Chondrocyte (in vitro differentiated cells): ENCODE measurements at places on chromosomes 3 and 15. TPM values are rescaled to one million over a fixed set of nuclear protein-coding genes. Genes with fewer than 3 reads are reported as not detected.

DNA sequence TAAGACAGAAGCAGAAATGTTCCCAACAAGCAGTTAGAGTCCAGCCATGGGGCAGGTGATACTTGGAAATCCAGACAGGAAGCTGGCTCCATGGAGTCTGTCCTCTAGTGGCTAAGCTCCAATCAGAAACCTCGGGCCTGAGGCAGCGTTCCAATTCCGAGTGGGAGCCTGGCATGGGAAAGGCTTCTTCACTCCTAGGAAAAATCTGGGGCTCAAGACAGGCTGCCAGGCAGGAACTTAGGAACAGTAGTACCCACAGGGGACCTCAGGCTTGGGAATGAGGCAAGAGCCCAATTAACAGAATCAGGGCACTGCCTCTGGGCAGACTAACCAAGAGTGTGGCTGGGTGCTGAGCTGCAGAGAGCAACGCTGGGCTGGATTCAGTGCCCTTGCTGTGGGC, 6.2 kb upstream of the ATP13A4 start:
- no peak for DNase-seq
- H3K36me3 ChIP-seq = no peaks in the 10 kb centered on the region
- H3K4me1 ChIP-seq = no peaks in the 10 kb centered on the region
- peaks cover 10% of the 10 kb centered on the region for H3K27me3 ChIP-seq
- no peak overlapping the region for H3K4me3 ChIP-seq

Gene SLC12A1
- total RNA-seq = not detected in 3 replicates

Gene SEMA7A
- total RNA-seq = 1.1 to 3.3 TPM (median 2.3 TPM) in 3 replicates

- peaks cover 25% of the 10 kb centered on the region for H3K4me1 ChIP-seq
- H3K27me3 ChIP-seq = no peaks in the 10 kb centered on the region
- no peak overlapping the region for H3K27ac ChIP-seq
These were observed 16.2 kb downstream of the MB21D2 start for GRCh38 chr3:192901435-192901834.

DNA sequence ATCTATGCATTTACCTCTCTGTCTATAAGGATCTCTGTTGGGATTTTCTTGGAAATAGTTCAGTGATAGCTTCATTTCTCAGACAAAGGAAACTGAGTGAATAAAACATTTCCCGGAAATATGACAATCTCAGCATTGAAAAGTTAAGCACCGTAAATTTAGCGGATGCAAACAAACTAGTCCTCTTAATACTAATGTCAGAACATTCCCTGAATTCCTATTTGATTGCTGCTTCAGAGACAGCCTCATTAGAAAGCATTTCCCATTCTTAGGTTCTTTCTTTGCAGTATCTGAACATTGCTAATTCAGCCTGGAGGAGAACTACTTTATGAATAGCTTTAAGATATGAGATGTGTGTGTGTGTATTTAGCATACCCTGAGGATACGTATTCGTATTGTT, 101.3 kb downstream of the NR2F2 start:
- peaks cover 3% of the 10 kb centered on the region for H3K27me3 ChIP-seq
- no peak overlapping the region for H3K4me3 ChIP-seq
- H3K27ac ChIP-seq = no peak overlapping the region
- no peak for DNase-seq

DNA sequence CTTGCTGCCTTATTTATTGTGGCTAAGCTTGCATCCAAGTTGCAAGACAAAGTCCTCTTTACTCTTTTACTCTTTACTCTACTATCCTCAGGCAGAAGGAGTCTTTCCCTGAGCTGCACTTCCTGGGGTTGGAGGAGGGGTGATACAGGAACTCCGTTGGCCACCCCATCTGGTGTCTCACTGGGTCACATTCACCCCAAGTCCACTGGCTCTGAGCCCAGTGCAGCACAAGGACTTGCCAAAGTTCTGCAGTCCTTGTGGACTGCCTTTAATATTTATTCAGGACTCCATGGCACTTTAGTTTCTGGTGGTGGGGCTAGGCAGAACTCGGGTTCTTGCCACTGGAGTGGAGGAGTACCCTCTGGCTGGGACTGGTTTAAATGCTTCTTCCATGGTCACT, 165.4 kb upstream of the KCNH8 start:
- H3K27me3 ChIP-seq = no peaks in the 10 kb centered on the region
- H3K36me3 ChIP-seq = no peaks in the 10 kb centered on the region
- H3K4me3 ChIP-seq = no peak overlapping the region
- DNase-seq = no peak
- no peaks in the 10 kb centered on the region for H3K4me1 ChIP-seq

DNA sequence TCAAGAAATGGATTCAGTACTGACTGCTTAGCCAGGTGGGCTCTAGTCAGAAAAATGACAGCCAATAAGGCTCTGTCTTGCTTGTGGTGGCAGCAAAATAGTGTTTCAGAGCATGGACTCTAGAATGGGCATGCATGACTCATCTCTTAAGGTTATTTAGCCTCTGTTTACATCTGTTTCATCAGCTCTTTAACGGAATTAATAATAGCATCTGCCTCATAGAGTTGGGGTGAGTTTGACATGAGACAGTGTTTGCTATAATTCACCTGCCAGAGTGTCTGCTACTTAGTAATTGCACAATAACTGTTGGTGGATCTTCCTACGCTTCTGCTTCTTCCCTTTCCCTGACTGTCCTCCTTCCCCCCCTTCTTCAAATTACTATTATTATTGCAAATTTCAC, 350.4 kb upstream of the SEMA6D start:
- no peak for DNase-seq
- no peaks in the 10 kb centered on the region for H3K36me3 ChIP-seq
- no peak overlapping the region for H3K4me3 ChIP-seq

DNA sequence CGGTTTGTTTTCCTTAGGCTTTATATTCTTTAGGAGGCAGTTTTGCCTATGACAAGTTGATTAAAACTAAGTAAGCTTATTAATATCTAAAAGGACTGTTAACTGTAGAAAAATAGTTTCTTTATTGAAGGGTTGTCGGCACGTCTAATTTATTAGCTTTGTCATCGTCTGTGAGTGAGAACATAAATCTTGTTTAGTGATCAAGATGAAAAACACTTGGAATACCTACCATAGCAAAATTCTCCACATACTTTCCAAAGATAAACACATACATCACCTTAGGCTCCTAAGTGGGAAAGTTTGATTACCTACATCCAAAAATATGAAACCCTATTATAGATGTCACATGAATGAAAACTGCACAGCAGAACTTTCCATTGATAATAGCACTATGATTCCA, 139.1 kb upstream of the BNIP2 start:
- H3K4me1 ChIP-seq = peaks cover 3% of the 10 kb centered on the region
- H3K36me3 ChIP-seq = no peaks in the 10 kb centered on the region
- no peak overlapping the region for H3K27ac ChIP-seq
- peaks cover 3% of the 10 kb centered on the region for H3K27me3 ChIP-seq
- DNase-seq = no peak

- DNase-seq = no peak
- no peak overlapping the region for H3K27ac ChIP-seq
- no peak overlapping the region for H3K4me3 ChIP-seq
- H3K36me3 ChIP-seq = no peaks in the 10 kb centered on the region
- H3K27me3 ChIP-seq = peaks cover 4% of the 10 kb centered on the region
These were observed 62.1 kb upstream of the CRBN start for GRCh38 chr3:3241596-3241995.

Gene STRC
- 0.20 to 0.87 TPM (median 0.85 TPM) in 3 replicates for total RNA-seq

- no peak overlapping the region for H3K27ac ChIP-seq
- no peak overlapping the region for H3K4me3 ChIP-seq
- H3K27me3 ChIP-seq = peaks cover 57% of the 10 kb centered on the region
- no peak for DNase-seq
- no peaks in the 10 kb centered on the region for H3K36me3 ChIP-seq
- H3K4me1 ChIP-seq = no peaks in the 10 kb centered on the region
These were observed 12.1 kb downstream of the FEZF2 start for GRCh38 chr3:62361261-62361660.

GRCh38 chr3:188059351-188059750, 94.6 kb upstream of the LPP start:
- H3K27ac ChIP-seq = no peak overlapping the region
- no peaks in the 10 kb centered on the region for H3K36me3 ChIP-seq
- no peaks in the 10 kb centered on the region for H3K27me3 ChIP-seq
- peaks cover 26% of the 10 kb centered on the region for H3K4me1 ChIP-seq
- no peak for DNase-seq

DNA sequence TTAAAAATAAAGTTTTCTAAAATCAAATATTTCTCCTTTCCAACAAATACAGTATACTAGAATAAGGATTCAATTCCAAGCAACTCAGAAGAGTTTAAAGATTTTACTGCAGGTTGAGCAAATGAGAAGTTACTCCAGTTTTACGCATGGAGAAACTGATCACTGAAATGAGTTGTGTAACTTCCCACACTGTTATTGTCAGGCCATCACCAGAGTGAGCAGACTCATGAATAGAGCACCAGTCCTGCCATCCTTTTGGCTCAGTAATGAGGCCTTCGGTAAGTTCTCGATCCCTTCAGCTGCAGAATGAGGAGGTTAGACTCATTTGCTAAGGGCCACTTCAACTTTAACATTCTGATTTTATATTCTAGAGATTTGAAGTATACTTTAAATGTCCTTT, 48.1 kb downstream of the OSBPL10 start:
- H3K36me3 ChIP-seq = no peaks in the 10 kb centered on the region
- no peaks in the 10 kb centered on the region for H3K27me3 ChIP-seq
- no peak overlapping the region for H3K27ac ChIP-seq
- DNase-seq = no peak
- peaks cover 14% of the 10 kb centered on the region for H3K4me1 ChIP-seq

DNA sequence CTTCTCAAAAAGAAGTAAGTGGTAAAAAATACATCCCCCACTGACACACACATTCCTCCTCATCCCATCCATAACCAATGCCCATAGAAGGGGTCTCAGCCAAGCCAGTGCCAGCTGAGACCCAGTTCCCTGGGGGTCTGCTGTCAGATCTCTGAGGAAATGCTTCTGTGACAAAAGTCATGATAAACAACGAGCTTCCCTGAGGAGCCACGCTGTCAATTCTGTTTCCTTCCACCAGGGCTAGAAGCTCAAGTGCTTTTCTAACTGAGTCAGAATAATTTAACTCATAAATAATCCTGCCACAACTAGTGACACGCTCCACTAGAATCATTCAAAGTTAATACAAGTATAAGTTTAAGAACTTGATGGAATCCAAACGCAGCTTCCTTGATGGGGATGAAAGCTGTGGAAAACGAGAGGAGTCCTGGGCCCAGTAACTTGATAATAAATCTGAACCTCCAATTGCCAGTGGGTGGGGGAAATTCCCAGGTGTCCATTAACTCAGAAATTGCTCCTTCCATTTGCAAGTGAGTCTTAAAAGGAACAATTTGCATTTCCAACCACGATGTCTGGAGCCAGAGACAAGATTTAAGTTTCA, 348.7 kb upstream of the LMCD1 start:
- H3K36me3 ChIP-seq = peaks cover 1% of the 10 kb centered on the region
- H3K4me1 ChIP-seq = peaks cover 7% of the 10 kb centered on the region
- H3K27ac ChIP-seq = no peak overlapping the region

GRCh38 chr15:89364341-89364740, 29.7 kb upstream of the POLG start:
- H3K27ac ChIP-seq = no peak overlapping the region
- H3K36me3 ChIP-seq = no peaks in the 10 kb centered on the region
- peaks cover 10% of the 10 kb centered on the region for H3K4me1 ChIP-seq
